ENCODE measurements at places on chromosomes 7 and 10. TPM values are rescaled to one million over a fixed set of nuclear protein-coding genes. Genes with fewer than 3 reads are reported as not detected.

- no peak for DNase-seq
These were observed 488 bp downstream of the MTERF1 start for GRCh38 chr7:91880016-91880412.

STRIP2 gene
- 2.3 TPM for total RNA-seq

DNA sequence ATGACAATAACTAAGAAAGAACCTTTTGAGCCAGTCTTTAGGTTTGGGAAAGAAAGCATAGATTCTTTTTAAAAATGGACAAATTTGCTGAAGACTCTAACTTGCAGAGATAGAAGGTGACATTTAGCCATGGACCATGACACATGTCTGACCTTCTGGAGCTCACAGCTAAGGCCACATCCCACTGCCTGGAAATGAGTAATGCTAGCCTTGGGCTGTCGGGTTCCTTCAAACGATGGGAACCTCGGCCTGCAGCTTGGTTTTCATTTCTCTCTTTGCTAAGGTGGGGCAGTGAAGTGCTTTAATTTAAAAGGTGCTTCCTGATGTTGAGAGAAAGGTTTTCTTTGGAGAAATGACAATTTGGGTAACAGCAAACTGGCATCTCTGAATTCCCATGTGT is 223.2 kb downstream of the FANK1 start:
- DNase-seq = no peak

DNA sequence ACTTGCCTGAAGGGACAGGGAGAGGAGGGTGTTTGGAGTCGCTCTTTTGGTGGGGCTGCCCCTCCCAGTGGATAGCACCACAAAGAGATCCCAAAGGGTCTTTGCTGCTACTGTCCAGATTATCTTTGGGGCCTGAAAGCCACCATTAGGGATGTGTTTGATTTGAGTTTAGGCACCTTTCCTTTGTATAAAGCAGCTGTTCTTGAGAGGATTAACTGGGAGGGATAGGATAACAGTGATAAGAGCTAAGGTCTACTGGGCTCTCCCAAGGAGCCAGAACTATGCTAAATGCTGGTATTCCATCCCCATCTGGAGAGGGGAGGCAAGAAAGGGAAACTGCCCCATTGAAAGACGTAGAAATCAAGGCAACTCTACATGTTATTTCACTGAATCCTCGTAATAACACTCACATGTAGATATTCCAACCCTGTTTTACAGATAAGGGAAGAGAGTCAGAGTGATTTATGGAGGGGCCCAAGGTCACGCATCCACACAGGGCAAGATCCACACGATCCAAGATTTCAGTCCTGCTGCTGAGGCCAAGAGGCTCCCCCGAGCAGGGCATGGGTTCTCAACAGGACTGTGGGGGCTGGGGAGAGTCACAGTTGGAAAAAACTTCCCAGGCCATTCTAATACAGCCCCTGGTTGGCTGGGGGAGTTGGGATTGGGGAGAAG is 11.1 kb upstream of the TCF7L2 start:
- no peak for DNase-seq

TRIL gene
- total RNA-seq = 13.5 TPM

GRCh38 chr10:68496072-68496471 is 24.3 kb upstream of the DNA2 start:
- DNase-seq = no peak

IFIT1B gene
- total RNA-seq = not detected

PRSS37 gene
- total RNA-seq = not detected

DNA sequence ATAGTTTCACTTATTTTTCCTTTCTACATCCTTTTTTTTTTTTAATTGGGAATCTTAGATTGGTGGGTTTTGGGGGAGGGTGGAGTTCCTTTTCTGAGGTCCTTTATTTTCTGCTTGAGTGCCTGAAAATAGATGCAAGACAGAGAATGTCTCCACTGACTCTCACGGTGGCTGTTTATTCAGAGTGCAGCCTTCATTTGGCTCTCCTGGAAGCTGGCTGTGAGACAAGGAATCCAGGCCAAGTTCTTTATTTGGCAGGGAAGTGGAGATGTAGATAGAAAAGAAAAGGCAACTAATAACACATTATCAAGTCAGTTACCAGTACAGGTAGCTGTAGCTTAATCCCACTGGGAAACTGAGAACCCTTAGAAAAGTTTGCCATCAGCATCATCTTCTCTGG is 118.6 kb downstream of the CNTNAP2 start:
- DNase-seq = no peak

GRCh38 chr7:77200542-77200941 is 923 bp upstream of the FGL2 start:
- DNase-seq = no peak

RASA4B gene
- 143 TPM for total RNA-seq

DNA sequence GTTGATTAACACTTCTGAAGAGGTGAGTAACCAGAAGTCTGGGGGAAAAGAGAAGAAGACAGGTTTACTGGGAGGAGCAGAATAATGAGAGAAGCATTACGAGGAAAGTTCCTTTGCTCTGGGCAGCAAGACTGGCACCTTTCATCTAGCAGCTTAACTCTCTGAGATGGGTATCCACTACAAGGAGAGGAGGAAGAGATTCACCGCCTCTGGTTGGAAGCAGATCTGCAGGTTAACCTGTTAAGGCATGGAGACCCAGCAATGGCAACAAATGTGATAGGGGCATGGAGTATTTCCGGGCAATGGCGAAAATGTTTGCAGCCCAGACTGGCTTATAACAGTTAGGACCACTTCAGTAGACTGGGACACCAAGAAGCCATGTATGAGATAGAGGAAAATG is 162.2 kb downstream of the TFEC start:
- DNase-seq = no peak

- DNase-seq = peak; percentile 16
These were observed 319 bp upstream of the MMD2 start for GRCh38 chr7:4959306-4959705.

DNA sequence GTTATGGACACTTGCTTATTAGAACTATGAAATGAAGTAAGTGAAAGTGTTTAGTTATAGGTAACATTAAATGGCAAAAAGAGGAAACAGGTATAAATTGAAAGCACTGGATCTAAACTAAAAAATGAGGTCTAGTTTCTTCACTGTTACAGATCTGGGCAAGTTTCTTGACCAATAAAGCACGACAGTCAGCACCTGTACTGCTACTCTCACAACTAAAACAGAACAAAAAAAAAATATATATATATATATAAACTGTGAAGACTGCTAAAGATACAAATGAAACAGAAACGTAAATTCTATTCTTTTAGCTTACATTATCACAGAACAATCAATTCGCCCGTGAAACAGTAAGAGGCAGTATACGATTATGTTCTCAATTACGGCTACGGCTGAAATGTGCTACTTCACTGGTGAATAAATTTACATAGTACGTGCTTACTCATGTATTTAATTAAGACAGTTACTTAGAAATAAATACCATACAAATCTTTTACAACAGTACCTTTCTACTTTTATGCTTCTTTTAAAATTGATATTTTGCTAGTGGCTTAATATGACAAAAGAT is 4.2 kb downstream of the AHR start:
- no peak for DNase-seq

GRCh38 chr7:101947899-101948298 is 130.5 kb downstream of the CUX1 start:
- no peak for DNase-seq

GRCh38 chr7:96184783-96185182 is 137.1 kb downstream of the SLC25A13 start:
- no peak for DNase-seq

PAPSS2 gene
- 14.8 TPM for total RNA-seq

COL17A1 gene
- 0.64 TPM for total RNA-seq

DNA sequence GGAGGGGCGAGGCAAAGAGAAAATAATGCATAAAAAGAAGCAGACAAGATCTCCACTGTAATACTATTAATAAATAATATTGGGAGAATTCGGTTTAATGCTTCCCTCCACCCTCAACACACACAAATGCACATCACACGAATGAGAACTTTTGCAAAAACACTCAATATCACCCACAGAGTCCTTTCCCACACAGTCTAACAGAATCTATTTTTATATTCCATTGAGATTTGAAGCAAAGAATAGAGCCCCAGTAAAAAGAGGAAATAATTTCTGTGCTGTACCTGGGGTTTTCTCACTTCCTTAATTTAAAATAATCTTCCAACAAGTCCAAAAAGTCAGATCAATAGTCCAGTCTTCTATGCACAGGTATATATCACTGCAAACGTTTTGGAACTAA is 17.0 kb downstream of the PIK3AP1 start:
- DNase-seq = no peak

- DNase-seq = no peak
These were observed 1.7 kb downstream of the SHTN1 start for GRCh38 chr10:117003336-117003735.

DNA sequence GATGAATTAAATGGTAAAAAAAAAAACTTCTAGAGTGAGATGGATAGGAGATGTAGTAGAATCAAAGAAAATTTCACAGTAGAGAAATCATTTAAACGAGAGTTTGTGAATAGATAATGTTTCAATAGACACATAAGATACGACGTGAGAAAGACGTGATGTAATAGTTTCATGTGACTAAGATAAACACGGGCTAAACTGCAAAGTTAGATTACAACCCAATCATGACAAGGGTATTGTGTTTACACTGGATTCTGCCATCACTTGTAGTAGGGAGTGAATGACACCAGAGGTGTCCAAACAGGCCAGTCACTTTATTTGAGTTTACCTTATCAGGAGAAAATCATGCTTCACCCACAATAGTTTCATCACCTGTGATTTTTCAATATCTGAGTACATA is 21.6 kb downstream of the SEMA3D start:
- no peak for DNase-seq

- DNase-seq = no peak
These were observed 190.9 kb downstream of the RPS24 start for GRCh38 chr10:78224602-78225001.

PFKFB3 gene
- 68.0 TPM for total RNA-seq

AIFM2 gene
- total RNA-seq = 2.9 TPM

UPF2 gene
- 7.9 TPM for total RNA-seq

GRCh38 chr10:95873139-95873538 is 34.6 kb upstream of the CC2D2B start:
- no peak for DNase-seq

DNA sequence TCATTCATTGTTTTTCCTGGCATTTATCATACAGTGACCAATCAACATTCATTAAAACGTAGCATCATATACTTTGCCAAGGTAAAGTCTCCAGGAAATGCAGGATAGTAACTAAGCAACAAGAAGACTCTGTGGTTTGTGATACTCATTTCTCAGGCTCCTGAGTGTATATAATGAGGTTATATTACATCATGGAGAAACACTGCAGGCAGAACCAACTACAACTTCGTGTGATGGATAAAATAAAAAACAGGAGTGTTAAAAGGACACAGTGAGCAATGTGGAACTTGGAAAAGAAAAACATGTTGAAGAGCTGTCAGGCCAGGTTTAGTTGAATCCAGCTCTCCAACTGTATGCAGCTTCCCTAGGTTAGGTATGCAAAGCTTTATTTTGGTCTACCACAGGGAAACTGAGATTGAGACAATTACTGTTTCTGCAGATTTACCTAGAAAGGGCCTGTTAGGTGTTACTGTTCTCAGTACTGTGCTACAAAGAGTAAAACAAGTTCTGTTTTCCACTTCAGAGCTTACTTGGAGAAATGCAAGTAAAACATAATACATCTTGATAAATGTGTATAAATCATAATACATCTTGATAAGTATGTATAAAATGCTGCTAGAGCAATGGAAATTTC is 7.8 kb upstream of the CCNY start:
- DNase-seq = no peak

GRCh38 chr7:44391171-44391570 is 65.8 kb upstream of the CAMK2B start:
- no peak for DNase-seq

GRCh38 chr7:14714161-14714728 is 188.3 kb downstream of the DGKB start:
- no peak for DNase-seq

GIMAP4 gene
- total RNA-seq = 29.5 TPM

GRCh38 chr7:111952783-111953182 is 253.4 kb downstream of the DOCK4 start:
- DNase-seq = no peak

NHLRC2 gene
- 7.1 TPM for total RNA-seq

MALRD1 gene
- total RNA-seq = not detected

IGF2BP3 gene
- total RNA-seq = not detected

DRGX gene
- not detected for total RNA-seq

- no peak for DNase-seq
These were observed 16.9 kb downstream of the RPA3 start for GRCh38 chr7:7701527-7701926.
